ENCODE measurements at places on chromosomes 2 and 18.

DNA sequence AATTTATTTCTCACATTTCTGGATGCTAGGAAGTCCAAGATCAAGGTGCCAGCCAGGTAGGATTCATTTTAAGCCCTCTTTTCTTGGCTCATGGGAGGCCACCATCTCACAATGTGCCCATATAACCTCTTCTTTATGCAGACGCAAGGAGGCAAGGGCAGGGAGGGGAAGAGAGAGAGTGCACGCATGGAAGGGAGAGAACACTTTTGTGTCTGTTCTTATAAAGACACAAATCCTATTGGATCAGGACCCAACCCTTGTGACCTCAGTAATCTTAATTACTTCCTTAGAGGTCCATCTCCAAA lies 32.5 kb downstream of the CMPK2 start:
- no peak for DNase-seq

DNA sequence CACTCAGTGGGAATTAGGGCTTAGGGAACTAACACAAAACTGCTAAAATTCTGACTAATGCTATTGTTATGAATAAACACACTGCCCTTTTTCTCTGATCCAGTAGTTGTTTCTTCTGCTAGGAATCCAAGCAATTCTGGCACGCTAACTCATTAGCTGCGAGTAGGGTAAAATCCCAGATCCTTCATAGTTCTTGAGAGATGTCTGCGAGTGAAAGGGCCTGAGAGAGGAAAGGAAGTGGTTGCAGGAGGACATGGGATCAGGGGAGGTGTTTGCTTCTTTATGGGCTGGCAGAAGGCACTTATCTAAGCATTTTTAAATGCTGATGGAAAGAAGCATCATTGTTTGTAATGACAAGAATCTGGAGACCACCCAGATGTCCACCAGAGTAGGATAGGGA lies 9.4 kb downstream of the MAP3K19 start:
- DNase-seq = no peak

- DNase-seq = no peak
Measured at GRCh38 chr2:223644136-223644535, 42.0 kb upstream of the SCG2 start.

GRCh38 chr2:121969766-121970639 lies 214.6 kb downstream of the TSN start:
- no peak for DNase-seq

DNA sequence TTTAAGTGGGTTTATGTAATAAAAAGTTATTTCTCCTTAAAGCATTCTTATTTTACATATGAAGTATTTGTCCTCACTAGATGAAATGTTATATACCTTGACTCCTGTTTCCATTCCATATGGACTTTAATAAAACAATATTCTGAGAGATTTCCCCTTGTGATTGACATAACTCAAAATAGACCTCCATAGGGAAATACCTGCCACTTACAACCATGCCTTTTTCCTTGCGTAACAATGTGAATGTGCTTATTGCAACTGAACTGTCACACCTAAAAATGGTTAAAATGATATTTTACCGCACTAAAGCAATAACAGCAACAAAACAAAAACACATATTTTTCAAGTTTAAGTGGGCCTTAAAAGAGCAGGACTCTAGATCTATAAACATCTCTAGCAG lies 70.3 kb upstream of the TGIF1 start:
- DNase-seq = no peak

DNA sequence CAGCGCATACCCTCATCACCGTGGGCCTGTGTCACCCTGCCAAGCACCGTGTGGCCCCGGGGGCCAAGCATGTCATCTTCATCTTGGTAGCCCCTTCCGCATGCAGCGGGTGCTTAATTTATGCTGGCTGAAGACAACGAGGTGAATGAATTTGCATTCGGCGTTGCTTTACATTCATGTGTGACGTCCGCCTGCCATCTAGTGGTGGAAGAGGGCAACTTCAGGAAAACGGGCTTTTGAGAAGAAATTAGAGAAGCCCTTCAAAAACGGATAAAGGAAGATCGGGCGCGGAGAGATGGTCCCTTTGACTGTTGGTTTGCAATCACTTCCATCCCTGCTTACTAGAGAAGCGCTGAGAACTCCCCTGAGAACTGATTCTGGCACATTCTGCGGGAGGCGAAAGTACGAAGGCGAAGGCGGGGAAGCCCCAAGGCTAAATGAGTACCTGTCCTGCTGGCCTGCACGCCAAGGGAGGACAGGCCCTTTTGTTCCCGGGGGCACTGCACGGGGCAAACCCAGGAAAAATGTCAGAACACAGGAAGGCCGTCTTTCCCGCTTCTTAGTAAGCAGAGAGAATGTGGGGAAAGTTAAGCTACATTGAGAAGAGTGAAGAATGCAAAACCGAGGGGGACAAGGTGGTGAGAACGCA lies 145.9 kb downstream of the ZNF516 start:
- peak; percentile 23 for DNase-seq

DNA sequence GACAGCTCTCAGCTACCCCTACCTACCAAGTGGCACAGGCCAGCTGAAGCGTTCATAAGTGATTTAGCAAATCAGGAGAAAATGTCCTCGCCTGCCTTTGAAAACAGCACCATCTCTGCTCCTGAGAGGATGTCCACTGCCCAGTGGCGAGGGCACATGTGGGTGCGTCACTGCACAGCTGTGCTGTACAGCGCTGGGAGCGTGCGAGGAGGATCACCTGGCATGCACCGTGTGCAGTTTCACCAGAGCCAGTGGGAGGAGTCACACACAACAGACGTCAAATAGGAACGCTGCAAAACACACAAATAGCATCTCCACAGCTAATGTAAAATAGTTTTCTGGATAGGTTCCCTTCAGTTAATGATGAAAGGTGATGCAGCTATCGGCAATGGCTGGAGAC lies 154.1 kb downstream of the HDAC4 start:
- no peak for DNase-seq

- DNase-seq = no peak
Measured at GRCh38 chr18:49238433-49239042, 221.9 kb downstream of the DYM start.

GRCh38 chr18:51193621-51194287 lies 3.7 kb downstream of the MEX3C start:
- no peak for DNase-seq

DNA sequence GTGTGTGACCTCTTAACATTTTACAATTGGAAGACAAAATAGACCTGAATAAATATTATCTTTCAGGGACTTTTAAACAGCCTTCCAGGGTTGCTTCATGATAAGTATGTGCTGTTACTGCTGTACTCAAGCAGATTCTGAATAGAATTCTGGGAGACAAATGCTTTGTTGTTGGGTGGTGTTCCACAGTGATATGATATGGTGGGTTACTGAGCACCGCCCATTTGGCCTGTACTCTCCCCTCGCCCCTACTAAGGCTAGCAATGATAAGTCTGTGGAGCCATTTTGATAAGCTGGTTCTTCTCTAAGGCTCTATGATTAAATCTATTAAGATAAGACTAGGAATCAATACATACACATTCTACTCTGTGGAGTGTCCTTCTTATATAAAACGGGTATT lies 89.8 kb upstream of the ITGA4 start:
- DNase-seq = no peak

DNA sequence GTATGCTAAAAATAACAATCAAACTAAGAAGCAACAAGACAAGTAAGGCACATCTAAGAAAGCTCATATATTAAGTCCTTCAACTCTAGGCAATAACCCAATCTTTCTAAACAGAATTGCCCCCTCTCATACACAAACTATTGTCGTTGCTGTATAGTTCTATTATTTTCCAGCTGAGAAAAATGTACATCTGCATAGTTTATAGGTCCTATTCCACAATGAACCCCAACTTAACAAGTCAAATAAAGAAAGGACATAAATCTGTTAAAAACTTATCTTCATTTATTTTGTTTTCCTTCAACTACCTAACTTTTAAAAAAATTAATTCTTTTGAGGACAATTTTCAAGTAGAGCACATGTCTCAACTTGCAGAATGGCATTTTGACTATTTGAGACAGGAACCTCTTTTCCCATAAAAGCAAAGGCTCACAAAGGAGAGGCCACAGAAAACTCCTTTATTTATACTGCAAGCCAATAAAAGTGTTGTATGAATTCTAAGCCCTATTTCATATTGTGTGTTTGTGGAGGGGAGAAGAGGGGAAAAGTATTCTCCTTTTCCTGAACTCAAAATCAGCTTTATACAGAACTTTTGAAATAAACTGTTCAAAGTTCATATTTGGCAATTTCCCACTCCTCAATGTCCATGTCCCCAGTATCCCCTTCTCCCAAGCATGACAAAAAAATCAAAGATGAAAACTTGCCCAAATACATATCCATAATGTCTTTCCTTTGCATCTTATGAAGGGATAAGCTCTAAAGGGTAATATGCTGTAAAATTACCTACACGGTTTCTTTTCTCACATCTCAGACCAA lies 37.4 kb downstream of the RTN4 start:
- no peak for DNase-seq

Data from activated CD4-positive, CD25-positive, alpha-beta regulatory T cell (primary cell).